ENCODE measurements at places on chromosomes 16 and 17.
A peak's percentile ranks its signal among the peaks of the same experiment; 100 is the strongest.

DNA sequence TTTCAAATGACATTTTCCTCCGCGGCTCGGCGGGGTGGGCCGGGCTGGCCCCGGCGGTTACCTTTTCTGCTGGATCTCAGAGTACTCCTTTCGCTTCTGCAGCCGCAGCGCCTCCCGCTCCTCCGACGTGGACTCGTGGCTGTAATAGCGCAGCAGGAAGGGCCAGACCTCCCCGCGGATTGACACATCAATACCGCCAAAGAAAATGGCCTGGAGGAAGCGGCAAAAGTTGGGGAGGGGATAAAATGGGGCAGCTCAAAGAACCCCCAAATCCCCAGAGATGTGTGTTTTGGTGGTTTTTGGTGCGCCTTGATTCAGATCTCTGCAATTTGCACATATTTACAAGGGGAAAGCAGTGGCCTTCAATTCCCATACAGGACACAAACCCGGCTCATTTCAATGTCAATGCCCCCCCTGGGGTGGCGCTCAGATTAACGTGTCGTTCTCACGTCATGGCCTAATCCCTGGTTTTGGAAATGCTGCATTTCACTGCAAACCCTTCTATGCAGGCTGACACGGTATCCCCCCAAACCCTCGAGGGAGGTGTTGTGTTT, 85.9 kb downstream of the TBC1D16 start:
- no peak for DNase-seq

DNA sequence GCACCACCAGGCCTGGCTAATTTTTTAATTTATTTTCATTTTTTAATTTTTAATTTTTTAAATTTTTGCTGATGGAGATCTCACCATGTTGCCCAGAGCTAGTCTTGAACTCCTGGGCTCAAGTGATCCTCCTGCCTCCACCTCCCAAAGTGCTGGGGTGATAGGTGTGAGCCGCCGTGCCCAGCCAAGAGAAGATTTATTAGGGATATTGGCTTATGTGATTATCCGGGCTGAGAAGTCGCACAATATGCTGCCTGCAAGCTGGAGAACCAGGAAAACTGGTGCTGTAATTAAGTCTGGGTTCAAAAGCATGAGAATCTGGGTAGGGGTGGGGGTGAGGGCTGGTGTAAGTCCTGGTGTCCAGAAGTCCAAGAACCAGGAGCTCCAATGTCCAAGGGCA, 2.5 kb upstream of the C16orf90 start:
- no peak for DNase-seq

DNA sequence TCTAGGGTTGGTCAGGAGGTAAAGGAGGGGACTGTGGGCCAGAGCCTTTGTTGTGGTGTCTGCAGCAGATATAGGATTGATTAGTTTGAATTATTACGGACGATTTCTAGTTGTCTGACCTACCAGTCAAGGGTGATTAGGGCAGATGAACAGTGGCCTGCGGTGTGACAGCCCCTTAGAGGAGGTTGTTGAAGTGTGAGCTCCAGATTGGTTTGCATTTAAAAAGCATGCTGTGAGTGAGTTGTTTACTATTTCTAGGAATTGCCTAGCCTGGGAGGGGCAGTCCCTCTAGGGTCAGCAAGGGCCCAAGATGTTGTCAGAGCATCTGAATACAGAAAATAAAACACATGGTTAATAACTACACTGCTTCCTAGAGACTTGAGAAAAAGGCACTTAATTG, 108.8 kb downstream of the ARHGAP44 start:
- no peak for DNase-seq

DNA sequence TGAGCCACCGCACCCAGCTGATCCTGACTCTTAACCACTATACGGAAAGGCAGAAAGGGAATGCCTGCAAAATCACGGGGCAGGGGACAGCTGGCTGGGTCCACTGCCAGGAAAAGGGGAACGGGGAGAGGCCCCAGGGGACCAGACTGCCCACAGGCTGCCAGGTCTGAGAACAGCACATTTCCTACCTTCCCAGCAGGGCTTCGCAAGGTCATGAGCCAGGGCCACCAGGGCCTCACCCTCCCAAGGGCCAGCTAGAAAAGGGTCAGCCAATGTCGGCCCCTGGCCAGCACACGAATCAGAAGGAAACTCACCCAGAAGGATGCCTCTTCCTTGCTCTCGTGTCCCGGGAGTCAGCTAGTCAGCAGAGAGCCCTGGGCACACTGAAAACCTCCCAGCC, 118.4 kb downstream of the ZNF423 start:
- DNase-seq, result no peak

DNA sequence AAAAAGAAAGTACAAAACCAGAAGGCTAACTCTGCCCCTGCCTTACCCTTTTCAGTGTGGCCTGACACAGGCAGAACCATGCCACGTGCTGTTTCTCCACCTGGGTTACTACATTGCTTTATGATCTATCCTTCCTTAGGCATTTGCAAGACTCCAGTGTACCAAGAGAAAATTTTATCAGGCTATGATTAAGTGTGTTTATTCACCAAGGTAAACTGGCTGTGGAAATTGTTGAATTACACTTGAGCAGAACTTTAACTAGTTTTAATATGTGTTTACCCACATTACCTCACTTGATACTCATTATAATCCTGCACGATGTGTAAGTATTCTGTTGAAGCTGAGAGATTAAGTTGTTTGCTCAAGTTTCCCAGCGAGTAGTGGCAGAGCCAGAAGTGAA, 129.7 kb upstream of the MYOCD start:
- no peak for DNase-seq

GRCh38 chr16:82178352-82178751, 8.3 kb upstream of the MPHOSPH6 start:
- no peak for DNase-seq

- no peak for DNase-seq
These were observed 188.7 kb downstream of the MAF start for GRCh38 chr16:79411805-79412204.

GRCh38 chr16:71630808-71631207, 4.8 kb downstream of the MARVELD3 start:
- DNase-seq, result no peak

- no peak for DNase-seq
These were observed 224.5 kb downstream of the ZNF423 start for GRCh38 chr16:49631187-49632041.

GRCh38 chr17:2948721-2949468, 114.5 kb downstream of the OR1D5 start:
- DNase-seq, result no peak

DNA sequence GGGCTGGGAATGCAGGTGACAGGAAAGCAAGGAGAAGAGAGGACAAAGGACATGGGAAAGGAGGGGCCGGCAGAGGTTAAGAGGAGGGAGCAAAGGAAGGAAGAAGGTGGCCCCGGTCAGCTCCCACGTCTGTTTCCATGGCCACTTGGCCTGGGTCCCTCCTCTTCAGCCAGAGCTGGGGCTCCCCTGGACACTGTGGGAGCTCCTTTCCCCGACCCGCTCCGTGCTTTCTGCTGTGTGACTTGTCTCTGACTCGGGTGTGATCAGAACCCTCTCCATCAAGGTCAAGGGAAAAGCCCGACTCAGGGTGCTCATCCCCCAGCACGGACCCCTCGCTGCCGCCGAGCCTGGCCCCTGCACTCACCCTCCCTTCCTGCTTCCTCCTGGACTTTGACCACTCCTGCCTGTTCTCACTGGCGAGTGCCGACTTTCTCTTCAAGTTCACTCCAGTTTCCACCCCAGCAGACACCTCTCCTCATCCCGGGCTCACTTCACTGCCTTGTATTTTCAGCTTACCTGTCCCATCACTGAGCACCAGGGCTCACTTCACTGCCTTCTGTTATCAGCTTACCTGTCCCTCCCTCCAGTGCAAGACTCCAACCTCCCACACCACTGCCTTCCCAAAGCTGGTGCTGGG, 61.2 kb downstream of the MEAK7 start:
- DNase-seq, result no peak

DNA sequence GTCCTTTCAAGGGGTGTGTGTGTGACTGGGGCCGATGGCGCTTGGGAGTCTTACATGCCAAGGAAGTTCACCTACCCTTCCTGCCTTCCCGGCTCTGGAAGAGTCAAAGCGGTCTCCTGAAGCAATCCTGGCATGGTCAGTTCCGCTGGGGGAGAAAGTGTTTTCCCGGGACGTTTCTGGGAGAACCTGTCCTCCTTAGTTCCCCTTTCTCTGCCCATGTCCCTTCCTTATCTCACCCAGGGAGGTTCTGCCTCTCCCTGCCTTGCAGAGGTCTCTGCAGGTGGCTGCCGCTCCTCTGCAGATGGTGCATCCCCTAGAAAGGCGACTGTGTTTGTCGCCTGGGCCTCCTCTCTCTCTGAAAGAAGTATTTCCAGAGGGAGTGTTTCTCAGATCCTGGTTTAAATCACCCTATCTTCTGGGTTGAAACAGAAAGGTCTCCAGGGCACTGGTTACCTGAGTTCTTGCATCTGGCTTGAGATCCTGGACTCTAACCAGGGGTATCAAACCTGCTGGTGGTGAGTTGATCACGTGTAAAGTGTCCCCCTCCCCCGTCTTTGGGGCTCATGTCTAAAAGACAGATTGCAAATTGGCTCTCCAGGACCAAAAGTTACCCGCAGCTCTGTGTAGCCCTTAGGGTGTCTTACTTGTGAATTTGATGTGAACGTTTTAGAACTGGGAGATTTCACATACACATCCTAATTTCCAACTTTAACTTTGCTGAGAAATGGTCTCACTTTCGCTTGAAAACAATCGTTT, 1.9 kb downstream of the PRKCB start:
- DNase-seq, result no peak

DNA sequence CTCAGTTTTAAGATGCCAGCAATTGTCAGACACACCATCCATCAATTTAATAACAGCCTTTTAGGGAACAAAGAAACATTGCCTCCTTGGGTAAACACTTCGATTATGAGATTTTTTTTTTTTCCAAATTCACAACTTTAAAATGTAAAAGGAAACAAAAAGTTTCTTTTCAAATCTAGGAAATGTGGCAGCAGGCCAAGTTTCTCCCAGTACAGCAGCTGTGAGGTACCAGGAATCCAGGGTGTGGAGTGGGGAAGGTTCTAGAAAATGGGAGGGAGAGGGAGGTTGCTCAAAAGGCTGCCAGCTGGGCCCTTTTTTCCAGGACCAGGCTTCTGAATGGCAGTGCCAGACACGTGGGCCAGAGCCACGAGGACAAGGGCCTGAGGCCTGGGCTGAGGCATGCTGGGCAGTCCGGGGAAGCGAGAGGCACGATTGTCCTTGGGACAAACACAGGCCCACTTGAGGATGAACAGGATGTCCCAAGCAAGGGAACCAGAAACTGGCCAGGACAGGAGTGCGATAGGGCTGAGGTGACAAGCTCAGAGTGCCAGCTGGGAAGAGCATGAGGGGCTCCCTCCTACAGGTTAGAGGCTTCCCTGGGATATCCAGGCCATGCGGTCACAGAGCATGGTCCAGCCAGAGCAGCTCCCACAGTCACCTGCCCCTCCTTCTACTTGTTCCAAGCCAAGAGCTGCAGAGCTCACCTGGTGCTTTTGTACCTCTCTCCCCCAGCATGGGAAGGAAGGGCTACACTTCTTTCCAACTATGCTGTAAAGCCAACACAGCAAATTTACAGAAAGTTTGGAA, 215.1 kb downstream of the KATNIP start:
- DNase-seq, result no peak

- DNase-seq, result no peak
These were observed 18.9 kb downstream of the MSI2 start for GRCh38 chr17:57275071-57275764.

GRCh38 chr16:72125635-72126428, 32.2 kb downstream of the DHX38 start:
- no peak for DNase-seq

- DNase-seq, result no peak
These were observed 141.1 kb upstream of the HS3ST2 start for GRCh38 chr16:22672830-22673210.

DNA sequence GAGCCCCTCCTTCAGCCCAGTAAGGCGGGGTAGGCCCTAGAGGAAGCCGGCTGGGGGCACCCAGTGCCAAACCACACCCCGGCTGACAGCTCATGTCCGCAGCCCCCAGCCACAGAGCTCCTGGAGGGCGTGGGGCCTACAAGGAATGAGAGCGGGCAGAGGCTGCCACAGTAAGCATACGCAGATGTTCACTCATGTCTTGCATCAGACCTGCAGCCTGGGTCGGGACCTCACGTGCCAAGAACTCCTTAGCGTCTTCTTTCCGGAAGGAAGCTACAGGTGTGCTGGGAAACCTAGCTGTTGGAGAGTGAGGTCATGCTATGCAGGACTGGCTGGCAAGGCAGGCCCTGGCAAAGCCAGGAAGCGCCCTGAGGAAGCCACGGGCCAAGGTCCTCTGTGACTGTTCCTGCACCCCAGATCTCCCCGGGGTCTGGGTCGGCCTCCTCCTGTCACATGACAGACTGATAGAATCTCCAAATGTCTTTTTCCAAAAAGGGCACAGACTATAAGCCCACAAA, 1.6 kb downstream of the ZNF598 start:
- peak; percentile 36 for DNase-seq

DNA sequence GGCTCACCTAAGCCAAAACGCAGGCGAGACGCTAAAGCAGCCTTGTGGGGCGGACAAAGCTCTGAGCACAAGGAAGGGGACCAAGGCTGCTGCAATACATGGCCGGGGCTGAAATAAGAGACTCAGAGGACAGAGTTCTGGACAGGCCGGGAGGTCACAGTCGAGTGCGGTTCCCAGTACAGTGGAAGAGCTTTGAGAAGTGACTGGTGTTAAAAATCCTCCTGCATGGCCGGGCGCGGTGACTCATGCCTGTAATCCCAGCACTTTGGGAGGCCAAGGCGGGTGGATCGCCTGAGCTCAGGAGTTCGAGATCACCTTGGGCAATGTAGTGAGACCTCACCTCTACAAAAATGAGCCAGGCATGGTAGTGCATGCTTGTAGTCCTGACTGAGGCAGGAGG, 10.5 kb downstream of the TTYH2 start:
- no peak for DNase-seq

- no peak for DNase-seq
These were observed 1.5 kb downstream of the KRTAP16-1 start for GRCh38 chr17:41307647-41308046.

GRCh38 chr16:10121897-10122425, 60.3 kb downstream of the GRIN2A start:
- DNase-seq, result no peak

DNA sequence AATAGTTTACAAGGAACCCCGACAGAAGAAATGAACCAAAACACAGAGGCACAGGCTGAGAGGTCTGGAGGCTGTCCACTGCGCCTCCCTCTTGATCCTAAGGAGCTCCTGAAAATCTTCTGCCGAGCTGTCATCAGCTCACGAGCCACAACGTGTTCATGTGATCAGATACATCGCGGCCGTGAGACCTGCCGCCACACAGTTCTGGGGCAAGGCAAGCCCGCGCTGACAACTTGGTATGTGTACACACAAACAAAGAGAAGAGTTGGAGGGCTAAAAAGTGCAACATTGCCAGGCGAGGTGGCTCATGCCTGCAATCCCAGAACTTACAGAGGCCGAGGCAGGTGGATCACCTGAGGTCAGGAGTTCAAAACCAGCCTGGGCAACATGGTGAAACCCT, 7.6 kb downstream of the EXOC7 start:
- DNase-seq, result no peak

- peak; percentile 63 for DNase-seq
These were observed at the start of gene ITPRIPL2 for GRCh38 chr16:19113577-19114358. ITPRIPL2 (plus strand) TSS chr16:19113964; CDS start chr16:19114462, 498 bp downstream.

GRCh38 chr16:80104401-80104800, 436.4 kb upstream of the DYNLRB2 start:
- DNase-seq, result no peak
